CD4-positive, alpha-beta memory T cell (primary cell): ENCODE measurements at places on chromosomes 11 and 22.
A peak's percentile ranks its signal among the peaks of the same experiment; 100 is the strongest.

DNA sequence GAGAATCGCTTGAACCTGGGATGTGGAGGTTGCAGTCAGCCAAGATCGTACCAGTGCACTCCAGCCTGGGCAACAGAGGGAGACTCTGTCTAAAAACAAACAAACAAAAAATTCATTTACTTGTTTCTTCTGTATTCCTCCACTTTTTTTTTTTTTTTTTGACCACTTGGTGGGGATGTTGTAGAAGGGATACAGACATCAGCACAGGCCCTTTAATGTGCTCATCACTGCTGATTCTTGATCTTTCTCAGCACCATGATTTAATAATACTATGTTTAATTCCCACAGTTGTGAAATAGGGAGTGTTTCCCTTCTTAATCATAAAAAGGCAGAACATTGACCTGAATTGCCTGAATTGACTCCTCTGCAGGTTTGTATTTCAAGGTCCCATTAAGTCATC, 4.5 kb downstream of the TTC9C start:
- DNase-seq: peak; percentile 32
- H3K27ac ChIP-seq: no peak overlapping the region
- no peak overlapping the region for H3K4me3 ChIP-seq
- H3K27me3 ChIP-seq: no peaks in the 10 kb centered on the region
- peaks cover 18% of the 10 kb centered on the region for H3K4me1 ChIP-seq

DNA sequence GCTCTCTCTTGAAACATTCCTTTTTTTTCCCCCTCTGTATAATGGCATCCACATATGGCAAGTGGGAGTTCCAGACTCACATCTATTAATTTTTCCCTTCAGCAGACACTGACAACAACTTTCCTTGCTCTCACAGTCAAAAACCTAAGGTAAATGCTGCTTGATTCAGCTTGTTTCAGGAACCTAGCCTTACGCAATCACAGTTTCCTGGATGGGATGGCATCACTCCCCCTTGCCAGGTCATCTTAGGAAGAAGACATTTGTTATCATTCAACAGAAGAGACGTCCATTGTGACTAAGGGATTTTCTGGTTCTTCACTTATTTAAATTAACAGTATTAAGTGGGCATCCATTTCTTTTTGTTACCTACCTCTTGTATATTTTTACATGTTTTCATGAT, 112.0 kb upstream of the PDGFD start:
- H3K36me3 ChIP-seq: no peaks in the 10 kb centered on the region
- DNase-seq: no peak
- H3K4me1 ChIP-seq: no peaks in the 10 kb centered on the region
- H3K27me3 ChIP-seq: no peaks in the 10 kb centered on the region

- H3K36me3 ChIP-seq: no peaks in the 10 kb centered on the region
- H3K27ac ChIP-seq: no peak overlapping the region
- H3K4me1 ChIP-seq: no peaks in the 10 kb centered on the region
- H3K27me3 ChIP-seq: no peaks in the 10 kb centered on the region
Observed at GRCh38 chr11:19698493-19699292, 13.9 kb upstream of the NAV2 start.

- H3K27ac ChIP-seq: no peak overlapping the region
- no peaks in the 10 kb centered on the region for H3K4me1 ChIP-seq
- no peak overlapping the region for H3K4me3 ChIP-seq
- DNase-seq: no peak
- H3K36me3 ChIP-seq: no peaks in the 10 kb centered on the region
Observed at GRCh38 chr11:104546501-104546900, 351.8 kb downstream of the CASP12 start.

DNA sequence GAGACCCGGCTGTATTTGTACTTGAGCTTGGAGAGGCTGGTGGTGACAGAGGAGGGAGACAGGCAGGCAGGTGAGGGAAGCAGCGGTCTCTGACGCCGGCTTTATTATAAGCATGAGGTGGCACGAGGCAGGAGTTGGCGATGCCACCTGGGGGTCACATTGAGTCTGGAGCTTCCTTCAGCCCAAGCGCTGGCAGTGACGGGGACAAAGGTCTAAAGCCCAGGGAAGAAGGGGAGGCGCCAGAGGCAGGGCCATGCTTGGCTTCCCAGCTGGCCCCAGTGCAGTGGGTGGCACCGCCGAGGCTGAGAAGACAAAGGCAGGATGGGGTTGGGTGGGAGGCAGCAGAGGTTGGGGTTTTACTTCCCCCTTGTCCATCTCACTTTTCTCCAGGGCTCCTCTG, 4.5 kb downstream of the FXYD2 start:
- H3K4me1 ChIP-seq: peaks cover 60% of the 10 kb centered on the region
- DNase-seq: no peak
- no peaks in the 10 kb centered on the region for H3K27me3 ChIP-seq
- H3K4me3 ChIP-seq: no peak overlapping the region
- H3K36me3 ChIP-seq: no peaks in the 10 kb centered on the region

- H3K4me3 ChIP-seq: no peak overlapping the region
- peaks cover 48% of the 10 kb centered on the region for H3K4me1 ChIP-seq
- H3K27me3 ChIP-seq: no peaks in the 10 kb centered on the region
- no peaks in the 10 kb centered on the region for H3K36me3 ChIP-seq
Observed at GRCh38 chr22:42284643-42285181, 14.3 kb upstream of the TCF20 start.

DNA sequence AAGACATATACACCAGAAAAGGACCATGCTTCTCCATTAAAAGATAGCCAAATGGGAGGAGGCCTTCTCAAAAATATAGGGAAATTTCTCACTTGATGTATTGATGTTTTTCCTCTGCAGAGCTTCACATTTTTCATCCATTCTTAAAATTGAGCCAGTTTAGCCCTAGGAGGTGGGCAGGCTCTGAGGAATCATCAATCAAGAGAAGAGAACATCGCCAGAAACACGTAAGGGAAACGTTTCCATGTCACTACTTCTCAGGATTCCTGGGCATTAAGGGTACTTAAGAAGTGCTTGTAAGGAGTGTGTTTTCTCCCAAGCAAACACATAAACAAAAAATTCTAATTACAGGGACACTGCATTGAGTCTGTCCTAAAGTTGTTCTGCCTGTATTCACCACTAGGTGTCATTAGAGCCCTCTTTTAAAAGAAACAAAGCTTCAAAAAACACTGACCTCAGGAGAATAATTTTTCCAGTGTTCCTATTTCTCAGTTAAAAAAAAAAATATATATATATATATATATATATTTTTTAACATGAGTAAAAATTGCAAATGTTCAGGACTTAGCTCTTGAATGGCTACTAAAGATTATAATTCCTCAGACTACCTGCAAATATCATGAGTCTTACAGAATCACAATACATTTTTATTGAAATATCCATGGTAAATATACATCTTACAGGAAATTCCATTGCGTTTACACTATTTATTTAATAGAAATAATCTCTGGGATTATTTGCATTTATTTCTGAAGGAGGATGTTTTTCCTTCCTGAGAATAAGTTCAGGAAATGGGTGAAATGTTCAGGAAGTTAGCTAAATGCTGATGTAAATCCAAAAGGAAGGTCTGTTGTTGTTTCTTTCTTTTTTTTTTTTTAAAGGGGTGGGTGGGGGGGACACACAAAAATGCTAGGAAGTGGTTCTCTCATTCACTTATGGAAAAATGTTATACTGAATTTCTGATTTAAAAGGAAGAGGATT, 16.0 kb downstream of the FZD4 start:
- no peaks in the 10 kb centered on the region for H3K36me3 ChIP-seq
- no peak overlapping the region for H3K27ac ChIP-seq
- no peak overlapping the region for H3K4me3 ChIP-seq
- H3K4me1 ChIP-seq: no peaks in the 10 kb centered on the region
- H3K27me3 ChIP-seq: no peaks in the 10 kb centered on the region
